ENCODE measurements at places on chromosomes 5 and 9. TPM values are rescaled to one million over a fixed set of nuclear protein-coding genes. Genes with fewer than 3 reads are reported as not detected.

Gene PTGS1
- 1.4 TPM for total RNA-seq

Gene INSL6
- not detected for total RNA-seq

Gene LMX1B
- total RNA-seq, result 1.3 TPM

Gene UTP15
- 21.5 TPM for total RNA-seq

Gene PPP3R2
- total RNA-seq, result not detected

Gene PCDHAC1
- total RNA-seq, result 3.0 TPM

Gene AMACR
- total RNA-seq, result 14.8 TPM

Gene CTNND2
- not detected for total RNA-seq

Gene PRRX2
- total RNA-seq, result 11.3 TPM

Gene FSD1L
- 3.5 TPM for total RNA-seq

Gene GLT6D1
- not detected for total RNA-seq

Gene GARNL3
- 2.6 TPM for total RNA-seq

Gene IL33
- total RNA-seq, result not detected

Gene CAMK2A
- 0.94 TPM for total RNA-seq

Gene MARCOL
- total RNA-seq, result not detected

Gene CDKN2B-AS1
- not detected for total RNA-seq

Gene CERT1
- 24.8 TPM for total RNA-seq

Gene LCN1
- not detected for total RNA-seq

Data from A549 treated with GW870086 at 1 μM for 4 hours (cell line).